Thyroid gland (tissue), 4 donors: ENCODE measurements at places on chromosomes 7 and 10. TPM values are rescaled to one million over a fixed set of nuclear protein-coding genes. Genes with fewer than 3 reads are reported as not detected.

GRCh38 chr10:23070913-23071218 lies 24.5 kb upstream of the MSRB2 start:
- no peaks in the 10 kb centered on the region for H3K36me3 ChIP-seq
- H3K27ac ChIP-seq = no peak overlapping the region
- H3K4me1 ChIP-seq = no peaks in the 10 kb centered on the region
- DNase-seq = no peak
- no peaks in the 10 kb centered on the region for H3K27me3 ChIP-seq

DNA sequence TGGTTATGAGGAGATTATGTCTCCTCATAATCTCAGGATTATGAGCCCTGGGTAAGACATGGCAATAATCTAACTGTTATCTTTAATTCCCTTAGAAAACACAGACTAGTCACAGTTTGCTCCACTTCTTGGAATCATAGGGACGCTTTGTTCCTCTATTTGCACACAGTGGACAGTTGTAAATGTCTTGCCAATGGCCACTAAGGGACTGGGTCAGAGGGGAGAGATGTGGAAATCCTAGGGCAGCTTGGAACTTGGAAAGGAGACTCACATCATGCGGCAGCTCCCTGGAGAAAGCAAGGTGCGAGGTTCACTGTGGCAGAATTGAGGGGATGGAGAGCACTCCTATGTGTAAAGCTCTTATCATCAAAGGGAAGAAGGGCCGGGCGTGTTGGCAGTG lies 266.1 kb downstream of the PRPF18 start:
- H3K27ac ChIP-seq = no peak overlapping the region
- H3K36me3 ChIP-seq = no peaks in the 10 kb centered on the region
- no peaks in the 10 kb centered on the region for H3K4me1 ChIP-seq
- DNase-seq = no peak
- H3K27me3 ChIP-seq = no peaks in the 10 kb centered on the region
- H3K4me3 ChIP-seq = no peak overlapping the region

DNA sequence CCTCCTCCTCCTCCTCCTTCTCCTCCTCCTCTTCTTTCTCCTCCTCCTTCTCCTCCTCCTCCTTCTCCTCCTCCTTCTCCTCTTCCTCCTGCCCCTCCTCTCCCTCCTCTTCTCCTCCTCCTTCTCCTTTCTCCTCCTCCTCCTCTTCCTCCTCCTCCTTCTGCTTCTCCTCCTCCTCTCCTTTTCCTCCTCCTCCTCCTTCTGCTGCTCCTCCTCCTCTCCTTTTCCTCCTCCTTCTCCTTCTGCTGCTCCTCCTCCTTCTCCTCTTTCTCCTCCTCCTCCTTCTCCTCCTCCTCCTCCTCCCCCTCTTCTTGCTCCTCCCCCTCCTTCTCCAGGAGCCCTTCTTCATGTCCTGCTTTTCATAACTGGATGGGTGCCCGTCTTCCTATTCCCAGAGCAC lies 12.2 kb downstream of the PLXNA4 start:
- H3K4me1 ChIP-seq = no peaks in the 10 kb centered on the region
- no peaks in the 10 kb centered on the region for H3K36me3 ChIP-seq
- no peak overlapping the region for H3K27ac ChIP-seq
- no peaks in the 10 kb centered on the region for H3K27me3 ChIP-seq
- DNase-seq = no peak
- H3K4me3 ChIP-seq = no peak overlapping the region

GRCh38 chr10:58300676-58301075 lies 31.7 kb downstream of the CISD1 start:
- H3K36me3 ChIP-seq = no peaks in the 10 kb centered on the region
- H3K4me1 ChIP-seq = no peaks in the 10 kb centered on the region
- H3K27ac ChIP-seq = no peak overlapping the region
- no peak overlapping the region for H3K4me3 ChIP-seq

GRCh38 chr7:74087791-74088453 lies 4.3 kb downstream of the LIMK1 start:
- H3K27ac ChIP-seq = no peak overlapping the region
- H3K4me1 ChIP-seq = peaks cover 13% of the 10 kb centered on the region
- no peak overlapping the region for H3K4me3 ChIP-seq
- no peaks in the 10 kb centered on the region for H3K36me3 ChIP-seq

DNA sequence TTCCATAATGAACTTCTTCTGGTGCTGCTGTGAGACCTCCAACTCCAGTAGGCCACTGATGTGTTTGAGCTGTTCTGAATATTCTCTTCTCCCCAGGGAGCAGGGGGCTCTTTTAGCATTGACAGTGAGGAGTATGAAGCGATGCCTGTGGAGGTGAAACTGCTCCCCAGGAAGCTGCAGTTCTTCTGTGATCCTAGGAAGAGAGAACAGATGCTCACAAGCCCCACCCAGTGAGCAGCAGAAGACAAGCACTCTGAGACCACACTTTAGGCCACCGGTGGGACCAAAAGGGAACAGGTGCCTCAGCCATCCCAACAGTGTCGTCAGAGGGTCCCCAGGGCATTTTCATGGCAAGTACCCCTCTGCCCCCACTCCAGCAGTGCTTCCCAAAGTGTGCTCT lies 49.3 kb downstream of the DENND11 start:
- H3K36me3 ChIP-seq = no peaks in the 10 kb centered on the region
- no peak overlapping the region for H3K27ac ChIP-seq
- peaks cover 26% of the 10 kb centered on the region for H3K4me1 ChIP-seq

- H3K27me3 ChIP-seq = no peaks in the 10 kb centered on the region
- H3K36me3 ChIP-seq = no peaks in the 10 kb centered on the region
- no peak overlapping the region for H3K27ac ChIP-seq
- no peak for DNase-seq
- no peak overlapping the region for H3K4me3 ChIP-seq
- peaks cover 23% of the 10 kb centered on the region for H3K4me1 ChIP-seq
These were observed 69.6 kb downstream of the ASB13 start for GRCh38 chr10:5596611-5597341.

DNA sequence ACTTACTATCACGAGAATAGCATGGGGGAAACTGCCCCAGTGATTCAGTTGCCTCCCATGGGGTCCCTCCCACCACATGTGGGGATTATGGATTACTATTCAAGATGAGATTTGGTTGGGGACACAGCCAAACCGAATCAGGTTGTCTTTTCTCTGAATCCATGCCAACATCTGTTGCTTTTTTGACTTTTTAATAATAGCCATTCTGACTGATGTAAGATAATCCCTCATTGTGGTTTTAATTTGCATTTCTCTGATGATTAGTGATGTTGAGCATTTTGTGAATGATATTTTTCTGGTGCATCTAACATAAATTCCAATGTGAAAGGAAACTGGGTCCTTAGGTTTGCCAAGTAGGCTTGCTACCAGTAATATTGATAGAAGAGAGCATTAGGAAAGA lies 69.0 kb upstream of the ARHGAP21 start:
- H3K4me1 ChIP-seq = no peaks in the 10 kb centered on the region
- no peak for DNase-seq
- no peak overlapping the region for H3K27ac ChIP-seq
- no peaks in the 10 kb centered on the region for H3K27me3 ChIP-seq
- H3K36me3 ChIP-seq = no peaks in the 10 kb centered on the region

Gene IFIT1B
- total RNA-seq = not detected

Gene TCAF2
- 1.9 TPM for total RNA-seq

Gene SAMD9
- 9.1 TPM for total RNA-seq

Gene DENND2A
- total RNA-seq = 7.8 TPM

Gene COL1A2
- 71.2 TPM for total RNA-seq
